Activated naive CD4-positive, alpha-beta T cell treated with anti-CD3 and anti-CD28 coated beads, Interleukin-2, amount 50 U/mL, for 72 hours (primary cell): ENCODE measurements at places on chromosomes 1 and 21. TPM values are rescaled to one million over a fixed set of nuclear protein-coding genes. Genes with fewer than 3 reads are reported as not detected.

The OR2T2 gene
- not detected for total RNA-seq

The TTF2 gene
- 136 TPM for total RNA-seq

The C1orf198 gene
- total RNA-seq: 8.8 TPM

The ANKRD65 gene
- not detected for total RNA-seq

The ARMH1 gene
- total RNA-seq: 102 TPM

The IPO9 gene
- 80.6 TPM for total RNA-seq

The LCE2A gene
- not detected for total RNA-seq

The FCRL6 gene
- total RNA-seq: not detected

The KRTAP19-6 gene
- not detected for total RNA-seq

The SMIM11 gene
- total RNA-seq: 2.1 TPM

The TSPAN2 gene
- total RNA-seq: 0.43 TPM

The LCE1D gene
- not detected for total RNA-seq

The PLEKHA6 gene
- total RNA-seq: 1.0 TPM

The RGS8 gene
- not detected for total RNA-seq

The ACKR1 gene
- total RNA-seq: not detected

The RGS5 gene
- 7.7 TPM for total RNA-seq

The SLC5A9 gene
- not detected for total RNA-seq

The TMEM52 gene
- 0.64 TPM for total RNA-seq

The MRPS15 gene
- total RNA-seq: 117 TPM

The MATN1 gene
- total RNA-seq: 0.66 TPM

The GPR157 gene
- 9.1 TPM for total RNA-seq

The GPR25 gene
- not detected for total RNA-seq

The RASSF5 gene
- 212 TPM for total RNA-seq

The OR2L13 gene
- not detected for total RNA-seq

The C8A gene
- not detected for total RNA-seq

The SRM gene
- 148 TPM for total RNA-seq

The NEGR1 gene
- not detected for total RNA-seq

The ERG gene
- not detected for total RNA-seq

The KCNK2 gene
- not detected for total RNA-seq

The PTPN22 gene
- total RNA-seq: 54.4 TPM

The NCMAP gene
- total RNA-seq: 0.05 TPM

The KCNH1 gene
- total RNA-seq: not detected

The CAPN8 gene
- total RNA-seq: not detected

The S100A14 gene
- not detected for total RNA-seq
